ENCODE measurements at places on chromosomes 3 and 15.

DNA sequence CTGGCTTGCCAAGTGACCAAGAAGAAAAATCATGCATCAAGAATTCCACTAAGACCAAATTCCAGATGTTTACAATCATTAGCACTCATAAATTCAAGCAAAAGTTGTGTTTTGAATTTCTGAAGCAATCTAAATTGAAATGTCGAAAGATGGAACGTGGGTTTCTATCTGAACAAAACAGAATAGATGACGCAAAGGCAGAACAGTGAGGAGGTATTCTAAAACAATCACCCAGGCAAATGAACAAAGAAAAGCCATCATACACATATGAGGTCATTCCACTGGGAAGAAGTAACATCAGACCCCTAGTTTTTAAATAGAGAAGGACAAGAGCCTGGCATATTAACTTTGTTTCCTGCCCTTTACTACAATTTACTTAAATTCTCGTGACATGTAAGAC is 58.0 kb downstream of the MCF2L2 start:
- no peak for DNase-seq

GRCh38 chr3:18559331-18559842 is 134.2 kb upstream of the SATB1 start:
- DNase-seq: no peak

DNA sequence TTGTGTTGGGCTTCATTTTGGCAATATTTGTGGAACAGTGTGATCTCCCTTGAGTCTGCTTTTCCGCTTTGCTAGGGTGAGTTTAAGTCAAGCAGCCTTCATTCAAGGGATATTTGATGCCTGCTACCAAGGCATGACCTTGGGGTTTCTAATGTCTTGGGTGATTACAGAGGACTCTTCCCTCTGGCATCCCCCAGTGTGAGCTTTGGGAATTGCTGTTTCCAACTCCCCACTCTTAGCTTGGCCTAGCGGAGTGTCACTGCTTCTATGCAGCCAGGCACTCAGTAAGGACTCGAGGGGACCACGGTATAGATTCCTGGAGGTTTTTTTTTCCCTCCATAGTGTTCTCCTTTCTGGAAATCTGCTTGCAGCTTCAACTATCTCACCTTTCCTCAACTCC is 21.1 kb downstream of the GCNT3 start:
- no peak for DNase-seq

DNA sequence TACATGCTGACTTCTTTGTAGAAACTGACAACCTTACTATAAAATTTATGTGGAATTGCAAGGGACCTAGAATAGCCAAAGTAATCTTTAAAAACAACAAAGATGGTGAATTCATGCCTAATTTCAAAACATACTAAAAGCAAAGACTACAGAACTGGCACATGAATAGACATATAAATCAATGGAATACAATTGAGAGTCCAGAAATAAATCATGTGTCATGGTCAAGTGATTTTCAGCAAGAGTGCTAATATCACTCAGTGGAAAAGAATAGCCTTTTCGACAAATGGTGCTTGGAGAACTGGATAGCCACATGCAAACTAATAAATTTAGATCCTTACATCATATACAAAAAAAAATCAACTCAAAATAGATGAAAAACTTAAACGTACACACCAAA is 8.7 kb downstream of the IMPG2 start:
- no peak for DNase-seq

DNA sequence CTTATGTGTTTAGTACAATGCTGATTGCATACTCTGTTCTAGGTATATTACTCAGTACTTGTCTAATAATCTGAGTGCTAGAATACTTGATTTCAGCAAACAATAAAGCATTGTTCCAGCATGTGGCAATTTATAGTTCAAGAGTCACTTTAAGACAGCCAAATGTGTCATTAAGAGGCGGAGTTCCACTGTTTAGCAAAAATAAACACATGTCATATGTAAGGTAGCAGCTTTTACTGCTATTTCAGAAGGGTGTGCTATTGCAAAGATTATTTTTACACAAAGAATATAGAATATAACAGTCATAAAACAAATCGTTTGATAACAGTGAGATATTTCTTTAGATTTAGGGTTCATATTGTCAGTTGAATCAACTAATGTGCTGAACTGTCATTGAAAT is 358.7 kb downstream of the TUSC7 start:
- no peak for DNase-seq

GRCh38 chr3:90005281-90005847 is 897.9 kb downstream of the EPHA3 start:
- DNase-seq: no peak

DNA sequence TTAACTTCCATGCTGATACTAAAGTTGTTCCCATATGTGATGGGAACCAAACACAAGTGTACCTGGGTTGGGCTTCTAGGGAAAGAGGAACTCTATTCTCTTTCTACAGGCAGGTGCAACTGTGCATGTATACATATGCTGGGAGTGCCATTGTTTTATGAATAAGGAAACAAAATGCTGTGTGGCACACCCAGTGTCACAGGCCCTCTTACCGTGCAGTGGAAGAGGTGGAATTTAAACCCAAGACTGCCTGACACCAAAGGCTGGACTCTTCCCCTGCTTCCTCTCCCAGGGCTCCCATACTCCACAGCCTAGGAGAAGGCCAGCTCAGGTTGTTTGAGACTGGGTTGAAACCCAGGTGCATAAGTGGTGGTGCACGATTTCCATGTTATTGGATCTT is 1.9 kb upstream of the FETUB start:
- DNase-seq: no peak

DNA sequence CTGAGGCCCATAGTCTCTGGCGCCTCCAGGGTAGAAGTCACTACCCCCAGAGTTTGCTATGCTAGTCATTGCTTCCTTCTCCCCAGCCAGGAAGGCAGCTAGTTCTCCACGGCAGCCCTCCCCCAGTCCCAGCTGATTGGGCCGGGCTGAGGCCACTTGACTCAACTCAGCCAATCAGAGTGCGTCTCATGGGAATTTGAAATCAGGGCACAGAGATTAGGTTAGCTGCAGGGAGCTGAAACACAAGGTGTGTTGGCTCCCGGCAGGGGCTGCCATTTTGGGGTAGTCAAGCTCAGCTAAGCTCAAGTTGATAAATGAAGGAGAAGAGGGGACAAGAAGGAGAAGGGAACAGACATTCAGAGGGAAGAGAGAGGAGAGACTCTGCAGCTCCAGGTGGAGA is 32.8 kb downstream of the LINGO1 start:
- no peak for DNase-seq

DNA sequence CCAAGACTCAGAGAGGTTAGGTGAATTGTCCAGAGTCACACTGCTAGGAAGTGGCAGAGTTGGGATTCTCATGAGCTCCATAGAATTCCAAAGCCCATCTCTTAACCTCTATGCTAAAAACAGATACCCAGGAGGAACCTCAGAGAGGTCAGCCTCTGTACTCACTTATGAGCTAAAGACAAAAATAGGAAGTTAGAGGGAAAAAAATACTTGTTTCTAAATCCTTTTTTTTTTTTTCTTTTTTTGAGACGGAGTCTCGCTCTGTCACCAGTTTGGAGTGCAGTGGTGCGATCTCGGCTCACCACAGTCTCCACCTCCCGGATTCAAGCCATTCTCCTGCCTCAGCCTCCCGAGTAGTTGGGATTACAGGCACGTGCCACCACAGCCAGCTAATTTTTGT is 31.4 kb downstream of the FSD2 start:
- DNase-seq: no peak

DNA sequence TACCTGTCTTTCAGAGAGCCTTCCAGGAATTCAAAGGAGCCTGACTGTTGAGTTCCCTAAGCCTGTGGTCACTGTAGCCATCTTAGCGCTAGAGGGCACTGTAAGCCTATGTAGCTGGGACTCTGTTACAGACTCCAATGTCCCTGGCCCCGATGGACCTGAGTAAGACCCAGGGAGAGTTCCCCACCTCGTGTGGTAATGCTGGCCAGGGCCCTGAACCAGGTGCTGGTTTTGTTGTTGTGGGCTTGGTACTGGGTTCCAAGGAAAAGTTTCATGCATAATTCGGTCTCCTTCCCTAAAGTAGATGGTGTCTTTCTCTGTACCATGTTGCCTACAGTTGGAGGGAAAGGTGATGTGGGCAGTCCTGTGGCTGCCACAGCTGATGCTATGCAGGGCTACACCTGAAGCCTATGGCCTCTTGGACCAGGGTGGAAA is 32.4 kb downstream of the CDAN1 start:
- DNase-seq: peak; percentile 8

- no peak for DNase-seq
These were observed 182.4 kb downstream of the ANXA2 start for GRCh38 chr15:60215225-60215963.

DNA sequence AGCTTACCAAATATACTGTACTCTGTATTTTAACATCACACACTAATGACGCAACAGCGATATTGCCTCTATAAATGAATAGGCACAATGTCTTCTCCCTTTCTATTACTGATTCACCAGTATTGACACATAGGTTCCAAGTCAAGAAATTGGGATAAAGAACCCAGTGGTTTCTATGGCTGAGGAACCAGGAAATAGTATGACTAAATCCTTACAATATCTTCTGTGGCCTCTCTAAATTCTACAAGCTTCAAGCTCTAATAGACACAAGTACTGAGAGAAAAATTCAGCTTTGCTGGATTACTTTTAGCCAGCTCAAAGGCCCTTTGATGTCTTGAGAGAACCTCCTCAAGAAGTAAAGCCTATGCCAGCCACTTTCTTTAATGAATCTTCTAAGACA is 162.5 kb downstream of the DPH6 start:
- no peak for DNase-seq

DNA sequence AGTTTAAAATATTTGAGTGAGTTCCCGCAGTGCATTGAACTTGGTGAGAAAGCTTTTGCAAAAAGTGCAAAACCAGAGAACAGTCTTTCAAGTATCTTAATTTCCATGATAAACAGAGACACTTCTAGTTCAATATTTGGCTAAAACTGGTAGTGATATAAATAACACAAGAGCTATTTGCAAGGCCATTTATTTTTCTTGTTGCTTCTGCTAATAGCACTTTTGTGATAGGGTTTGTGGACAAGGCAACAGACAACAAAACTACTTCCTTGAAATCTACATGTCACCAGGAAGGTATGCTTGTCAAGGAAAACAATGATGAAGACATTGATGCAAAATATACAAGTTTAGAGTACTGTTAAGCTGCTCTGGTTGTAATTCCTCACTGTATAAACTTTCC is 1225.1 kb downstream of the OTOL1 start:
- no peak for DNase-seq

GRCh38 chr15:44516436-44516835 is 20.5 kb upstream of the EIF3J start:
- DNase-seq: no peak

DNA sequence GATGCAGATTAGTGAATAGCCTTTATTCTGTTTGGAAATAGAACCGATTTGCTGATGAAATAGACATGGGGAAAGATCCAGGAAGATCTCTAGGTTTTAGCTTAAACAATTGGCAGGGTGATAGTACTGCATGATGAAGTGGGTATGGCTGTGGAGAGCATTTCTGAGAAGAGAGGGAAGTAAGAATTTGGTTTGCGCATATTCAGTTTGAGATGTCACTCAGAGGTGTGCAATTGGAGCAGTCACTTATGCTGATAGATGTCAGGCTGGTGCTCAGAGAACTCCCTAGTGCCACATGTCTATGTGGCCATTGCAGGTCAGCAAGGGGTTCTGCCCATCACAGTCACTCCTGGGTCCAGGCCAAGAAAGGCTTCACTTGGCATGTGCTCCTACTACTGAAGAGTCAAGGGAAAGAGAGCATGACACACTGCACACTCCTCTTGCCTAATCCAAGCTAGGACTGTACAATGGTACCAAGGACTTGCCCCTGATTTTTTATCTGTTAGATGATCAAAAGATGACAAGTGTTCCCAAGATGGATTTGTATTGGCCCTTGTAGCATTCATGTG is 57.2 kb upstream of the ST8SIA2 start:
- no peak for DNase-seq

- DNase-seq: no peak
These were observed 163.2 kb downstream of the MAGI1 start for GRCh38 chr3:65875393-65876027.

GRCh38 chr3:138443091-138443490 is 8.7 kb downstream of the ESYT3 start:
- no peak for DNase-seq

Measured in stimulated activated CD4-positive, alpha-beta T cell treated with anti-CD3 and anti-CD28 coated beads, Interleukin-15, amount 100 ng/mL, for 1 hour (primary cell).